NCI-H1436 (cell line): ENCODE measurements at places on chromosomes 13 and 19.
A peak's percentile ranks its signal among the peaks of the same experiment; 100 is the strongest.

DNA sequence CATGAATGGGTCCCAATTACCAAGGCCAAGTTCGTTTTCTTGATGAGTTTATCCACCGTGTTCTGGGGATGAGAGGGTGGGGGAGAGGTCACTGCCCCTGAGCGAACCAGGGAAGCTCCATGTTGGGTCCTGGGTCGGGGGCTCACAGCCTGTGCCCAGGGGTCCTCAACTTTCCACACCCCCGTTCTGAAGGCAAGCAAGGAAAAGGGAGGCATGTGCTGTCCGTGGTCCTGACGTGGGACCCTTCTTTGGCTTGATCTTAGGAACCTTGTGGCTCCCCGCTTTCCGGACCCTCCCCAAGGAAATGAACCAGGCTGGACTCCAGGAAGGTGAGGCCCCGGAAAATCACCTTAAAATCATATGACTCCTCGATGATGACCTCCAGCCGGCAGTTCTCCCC is 18.2 kb upstream of the MEIS3 start:
- no peak for DNase-seq

DNA sequence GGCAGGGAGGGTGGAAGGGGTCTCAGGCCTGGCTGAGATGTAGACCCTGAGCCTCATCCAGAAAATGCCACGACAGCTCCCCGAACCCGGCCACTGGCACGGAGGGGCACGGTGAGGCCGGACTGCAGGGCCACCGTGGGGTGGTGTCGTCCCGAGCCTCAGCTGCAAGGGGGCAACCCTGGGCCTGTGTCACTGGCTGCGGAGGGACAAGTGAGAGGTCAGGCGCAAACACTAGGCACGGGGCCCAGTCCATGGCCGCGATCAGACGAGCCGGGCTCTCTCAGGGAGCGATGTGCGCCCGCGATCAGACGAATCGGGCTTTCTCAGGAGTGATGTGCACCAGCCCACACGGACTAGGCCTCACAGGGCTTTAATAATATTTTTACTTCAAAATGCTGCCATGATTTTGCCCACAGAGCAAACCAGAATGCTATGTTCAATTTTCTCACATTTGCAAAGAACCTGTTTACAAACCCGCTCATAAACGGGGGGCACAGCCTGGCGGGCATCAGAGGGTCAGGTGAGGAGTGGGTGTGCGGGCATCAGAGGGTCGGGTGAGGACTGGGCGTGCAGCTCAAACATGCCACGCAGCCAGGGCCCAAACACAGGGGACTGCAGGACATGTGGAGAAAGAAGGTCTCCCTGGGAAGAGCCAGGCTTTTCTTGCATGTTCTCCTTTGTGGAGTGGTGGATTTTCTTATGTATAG is 42.6 kb upstream of the C13orf46 start:
- DNase-seq = no peak

DNA sequence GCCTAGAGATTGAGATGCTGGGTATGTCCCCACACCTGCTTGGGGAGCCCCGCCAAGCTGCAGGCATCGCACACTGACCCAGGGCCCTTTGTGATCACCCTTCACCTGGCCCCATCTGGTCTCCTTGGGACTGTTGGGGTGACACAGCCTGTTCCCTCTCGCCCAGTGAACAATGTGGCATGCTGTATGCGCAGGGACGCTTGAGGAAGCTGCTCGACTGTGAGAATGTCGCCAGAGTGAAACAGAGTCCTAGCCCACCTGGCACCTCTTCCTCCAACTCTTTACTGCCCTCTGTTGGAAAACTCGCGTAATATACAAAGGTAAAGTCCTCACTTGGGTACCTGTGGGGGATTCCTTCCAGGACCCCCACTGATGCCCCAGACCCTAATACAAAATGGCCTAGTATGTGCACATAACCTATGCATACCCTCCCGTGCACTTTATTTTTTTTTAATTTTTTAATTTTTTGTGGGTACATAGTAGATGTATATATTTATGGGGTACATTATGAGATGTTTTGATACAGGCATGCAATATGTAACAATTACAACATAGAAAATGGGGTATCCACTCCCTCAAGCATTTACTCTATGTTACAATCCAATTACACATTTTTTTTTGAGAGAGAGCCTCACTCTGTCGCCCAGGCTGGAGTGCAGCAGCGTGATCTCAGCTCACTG is 9.0 kb downstream of the BLOC1S3 start:
- peak; percentile 58 for DNase-seq

GRCh38 chr13:65594298-65594781 is 1635.8 kb downstream of the PCDH9 start:
- DNase-seq = no peak

GRCh38 chr13:37289212-37289935 is 183.9 kb upstream of the CSNK1A1L start:
- DNase-seq = no peak

GRCh38 chr13:52127378-52127777 is 1.5 kb downstream of the NEK5 start:
- no peak for DNase-seq

DNA sequence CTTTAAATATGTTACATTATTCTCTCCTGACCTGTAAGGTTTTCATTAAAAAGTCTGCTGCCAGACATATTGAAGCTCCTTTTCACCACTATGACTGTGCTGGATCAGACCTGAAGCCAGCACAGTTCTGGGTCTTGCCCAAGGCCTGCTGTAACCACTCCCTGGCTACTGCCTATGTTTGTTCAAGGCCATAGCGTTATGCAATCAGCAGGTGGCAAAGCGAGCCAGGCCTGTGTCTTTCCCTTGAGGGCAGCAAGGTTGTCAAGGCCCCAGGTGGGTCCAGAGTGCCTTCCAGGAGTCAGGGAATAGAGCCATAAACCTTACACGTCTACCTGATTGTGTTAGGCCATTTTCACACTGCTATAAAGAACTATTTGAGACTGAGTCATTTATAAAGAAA is 496.8 kb upstream of the PCDH9 start:
- no peak for DNase-seq

DNA sequence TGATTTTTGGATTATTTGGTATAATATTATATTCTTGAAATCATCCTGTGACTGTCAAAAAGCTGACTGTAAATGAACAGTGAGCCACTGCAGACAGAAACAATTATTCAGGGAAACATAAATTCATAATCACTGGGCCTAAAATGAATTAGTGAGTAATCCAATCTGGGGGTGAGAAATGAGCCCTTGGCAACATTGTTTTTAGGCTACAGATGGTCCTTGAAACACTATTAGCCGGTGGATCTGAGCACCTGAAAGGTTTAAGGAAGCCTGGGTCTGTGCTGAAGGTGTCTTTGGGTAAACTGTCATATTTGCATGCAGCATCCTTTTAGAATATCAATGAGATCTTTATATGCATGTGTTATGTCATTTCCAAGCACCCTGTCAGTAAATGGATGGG is 290.7 kb downstream of the ATP8A2 start:
- DNase-seq = no peak

GRCh38 chr13:49046002-49046401 is 70.3 kb downstream of the FNDC3A start:
- no peak for DNase-seq

DNA sequence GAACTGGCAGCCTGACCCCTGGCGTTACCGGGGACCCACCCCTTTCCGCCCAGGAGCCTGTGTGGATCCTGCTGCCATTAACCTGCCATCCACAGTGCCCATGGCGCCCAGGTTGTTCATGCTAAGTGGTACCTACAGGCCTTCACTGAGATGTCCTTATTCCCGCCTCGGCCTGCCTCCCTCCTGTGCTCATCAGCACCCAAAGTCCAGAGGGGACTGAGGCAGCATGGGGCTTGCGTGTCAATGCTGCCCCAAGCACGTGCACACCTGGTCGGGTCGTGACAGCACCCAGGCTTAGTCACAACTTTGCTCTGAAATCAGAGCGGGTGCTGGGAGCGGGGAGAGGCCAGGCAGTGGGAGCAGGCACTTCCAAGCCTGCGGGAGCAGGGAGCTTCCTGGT is 3.7 kb upstream of the INTS6 start:
- DNase-seq = no peak

GRCh38 chr19:10797541-10798256 is 38.3 kb downstream of the TMED1 start:
- DNase-seq = no peak

DNA sequence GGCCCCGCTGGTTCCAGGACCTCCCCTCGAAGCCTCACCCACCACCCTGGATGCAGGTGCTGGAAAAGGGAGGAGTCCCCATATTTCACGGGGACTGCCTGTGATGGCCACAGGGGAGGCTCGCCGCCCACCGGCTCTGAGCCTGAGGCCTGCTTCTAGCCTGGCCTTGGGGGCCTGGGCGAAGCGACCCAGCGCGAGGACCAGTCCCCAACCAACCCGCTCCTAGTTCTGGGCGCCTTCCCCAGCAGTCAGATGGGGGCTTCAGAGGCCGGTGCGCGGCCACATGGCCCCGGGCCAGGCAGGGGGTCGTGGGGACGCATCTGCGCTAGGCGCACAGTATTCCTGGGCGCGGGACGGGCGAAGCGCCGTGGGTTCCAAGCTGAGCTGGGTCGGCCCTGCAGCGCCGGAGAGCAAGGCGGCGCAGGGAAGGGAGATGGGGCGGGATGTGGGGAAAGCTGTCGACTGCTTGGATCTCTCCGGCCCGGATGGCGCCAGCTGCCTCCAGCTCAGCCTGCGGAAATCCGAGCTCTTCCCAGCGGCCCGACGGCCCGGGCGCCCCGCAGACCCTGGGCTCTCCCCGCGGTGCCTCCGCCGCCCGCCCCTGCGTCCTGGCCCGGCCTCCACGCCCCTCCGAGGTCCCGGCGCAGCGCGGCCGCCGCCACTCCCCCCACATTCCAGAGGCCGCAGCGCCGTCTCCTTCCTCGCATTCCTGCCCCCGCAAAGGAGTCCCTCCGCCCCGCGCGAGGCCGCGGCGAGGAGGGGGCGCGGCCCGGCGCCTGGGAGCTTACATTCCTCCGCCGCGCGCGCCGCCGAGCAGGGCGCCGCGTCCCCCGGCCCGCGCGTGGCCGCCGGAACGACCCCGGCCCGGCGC is at the start of gene WTIP:
Gene WTIP (plus strand): TSS at position 788 of the 871 bp plus-strand sequence. CDS start 217 bp downstream, outside the sequence.
- DNase-seq = no peak

DNA sequence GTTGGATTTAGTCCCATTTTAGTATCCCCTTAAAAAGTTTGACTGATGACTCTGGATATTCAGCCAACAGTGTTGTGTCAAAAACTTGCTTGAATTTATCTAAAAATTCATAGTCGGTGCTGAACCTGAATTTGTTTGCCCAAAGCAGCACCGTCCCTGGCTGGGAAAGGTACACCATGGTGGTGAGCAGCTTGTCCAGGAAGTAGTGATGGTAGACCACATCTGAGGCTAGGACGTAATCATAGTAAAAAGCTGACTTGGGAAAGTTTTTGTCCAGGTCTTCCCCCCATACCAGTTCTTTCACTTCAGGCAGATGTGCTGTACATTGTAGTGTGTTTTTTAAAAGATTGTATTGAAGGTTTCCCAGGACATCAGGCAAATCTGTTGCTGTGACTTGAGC is 8.8 kb downstream of the METTL21C start:
- no peak for DNase-seq

DNA sequence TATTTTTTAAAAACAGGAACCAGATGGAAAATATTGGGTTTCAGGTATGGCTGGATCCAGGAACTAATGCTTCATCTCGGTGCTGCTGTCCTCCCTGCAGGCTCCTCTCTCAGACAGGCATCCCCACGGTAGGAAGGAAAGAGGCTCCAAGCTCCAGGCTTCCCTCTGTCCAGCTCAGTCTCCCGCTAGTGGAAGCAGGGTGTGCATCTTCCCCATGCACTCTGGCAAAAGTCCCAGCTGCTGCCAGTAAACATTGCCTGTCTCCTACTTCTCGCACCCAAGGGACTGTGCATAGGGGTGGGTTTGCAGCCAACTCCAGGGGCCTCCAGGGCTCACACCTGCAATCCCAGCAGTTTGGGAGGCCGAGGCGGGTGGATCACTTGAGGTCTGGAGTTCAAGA is 29.2 kb downstream of the IL12RB1 start:
- DNase-seq = no peak

DNA sequence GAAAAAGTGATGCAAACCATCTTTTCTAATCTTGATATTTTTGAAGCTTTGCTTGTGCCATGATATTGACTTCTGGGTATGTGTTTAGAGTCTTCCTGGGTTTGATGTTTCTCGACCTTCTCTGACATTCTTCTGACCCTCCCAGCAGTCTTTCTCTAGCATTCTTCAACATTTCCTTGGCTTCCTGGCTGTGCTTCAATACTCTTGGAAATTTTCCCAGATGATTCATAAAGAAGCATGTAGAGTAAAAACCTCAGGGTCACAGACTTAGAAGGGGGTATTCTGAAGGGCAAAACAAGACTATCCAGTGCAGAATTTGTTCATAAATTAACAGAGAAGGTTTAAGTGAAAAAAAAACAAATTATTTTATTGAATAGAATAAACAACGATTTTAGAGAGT is 946.3 kb upstream of the PCDH9 start:
- DNase-seq = no peak

DNA sequence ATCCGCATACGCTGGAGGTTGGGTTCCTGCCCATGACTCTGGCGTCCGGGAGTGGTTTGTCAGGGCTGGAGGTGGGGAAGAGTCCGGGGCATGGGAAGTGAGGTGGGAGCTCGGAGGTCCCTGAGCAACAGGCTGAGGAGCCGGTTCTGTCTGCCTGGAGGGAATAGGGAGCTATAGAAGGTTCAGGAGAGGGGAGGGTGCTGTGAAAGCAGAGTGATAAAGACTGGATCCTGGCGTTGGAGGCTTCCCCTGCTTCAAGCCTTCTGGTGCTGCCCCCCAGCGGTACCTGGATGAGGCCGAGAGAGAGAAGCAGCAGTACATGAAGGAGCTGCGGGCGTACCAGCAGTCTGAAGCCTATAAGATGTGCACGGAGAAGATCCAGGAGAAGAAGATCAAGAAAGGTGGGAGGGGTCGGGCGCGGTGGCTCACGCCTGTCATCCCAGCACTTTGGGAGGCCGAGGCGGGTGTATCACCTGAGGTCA is 2.6 kb downstream of the HMG20B start:
- no peak for DNase-seq

DNA sequence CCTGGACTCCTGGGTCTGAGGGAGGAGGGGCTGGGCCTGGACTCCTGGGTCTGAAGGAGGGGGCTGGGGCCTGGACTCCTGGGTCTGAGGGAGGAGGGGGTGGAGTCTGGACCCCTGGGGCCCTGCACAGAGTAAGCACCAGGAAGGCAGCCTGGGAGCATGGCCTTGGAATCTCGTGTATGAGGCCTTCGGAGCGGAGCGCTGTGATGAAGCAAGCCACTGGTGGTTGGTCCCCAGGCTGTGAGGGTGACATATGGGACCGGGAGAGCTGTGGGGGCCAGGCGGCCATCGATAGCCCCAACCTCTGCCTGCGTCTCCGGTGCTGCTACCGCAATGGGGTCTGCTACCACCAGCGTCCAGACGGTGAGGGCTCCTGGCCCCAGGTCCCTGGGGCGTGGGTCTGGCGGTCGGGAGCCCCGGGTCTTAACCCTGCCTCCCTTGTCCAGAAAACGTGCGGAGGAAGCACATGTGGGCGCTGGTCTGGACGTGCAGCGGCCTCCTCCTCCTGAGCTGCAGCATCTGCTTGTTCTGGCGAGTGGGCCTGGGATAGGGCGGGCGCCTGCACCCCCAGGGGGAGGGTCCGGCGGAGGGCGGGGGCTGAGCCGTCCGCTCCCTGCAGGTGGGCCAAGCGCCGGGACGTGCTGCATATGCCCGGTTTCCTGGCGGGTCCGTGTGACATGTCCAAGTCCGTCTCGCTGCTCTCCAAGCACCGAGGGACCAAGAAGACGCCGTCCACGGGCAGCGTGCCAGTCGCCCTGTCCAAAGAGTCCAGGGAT is 918 bp downstream of the TMEM190 start:
- no peak for DNase-seq
